ENCODE measurements at places on chromosomes 13 and 19.
A peak's percentile ranks its signal among the peaks of the same experiment; 100 is the strongest.

DNA sequence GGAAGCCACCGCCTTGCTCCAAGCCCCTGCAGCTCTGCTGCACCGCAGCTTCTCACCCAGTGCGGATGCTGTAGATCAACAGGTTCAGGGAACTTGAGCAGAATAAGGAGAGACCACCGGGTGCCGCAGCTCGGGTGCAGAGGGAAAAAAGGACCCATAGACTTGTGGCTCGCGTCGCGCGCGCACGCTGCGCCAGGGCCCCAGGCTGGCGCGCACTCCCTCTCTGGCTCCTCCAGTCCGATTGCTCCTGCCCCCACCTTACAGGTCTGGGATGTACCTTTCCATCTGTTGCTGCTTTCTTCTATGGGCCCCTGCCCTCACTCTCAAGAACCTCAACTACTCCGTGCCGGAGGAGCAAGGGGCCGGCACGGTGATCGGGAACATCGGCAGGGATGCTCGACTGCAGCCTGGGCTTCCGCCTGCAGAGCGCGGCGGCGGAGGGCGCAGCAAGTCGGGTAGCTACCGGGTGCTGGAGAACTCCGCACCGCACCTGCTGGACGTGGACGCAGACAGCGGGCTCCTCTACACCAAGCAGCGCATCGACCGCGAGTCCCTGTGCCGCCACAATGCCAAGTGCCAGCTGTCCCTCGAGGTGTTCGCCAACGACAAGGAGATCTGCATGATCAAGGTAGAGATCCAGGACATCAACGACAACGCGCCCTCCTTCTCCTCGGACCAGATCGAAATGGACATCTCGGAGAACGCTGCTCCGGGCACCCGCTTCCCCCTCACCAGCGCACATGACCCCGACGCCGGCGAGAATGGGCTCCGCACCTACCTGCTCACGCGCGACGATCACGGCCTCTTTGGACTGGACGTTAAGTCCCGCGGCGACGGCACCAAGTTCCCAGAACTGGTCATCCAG is 964 bp downstream of the PCDH17 start:
- DNase-seq: no peak

DNA sequence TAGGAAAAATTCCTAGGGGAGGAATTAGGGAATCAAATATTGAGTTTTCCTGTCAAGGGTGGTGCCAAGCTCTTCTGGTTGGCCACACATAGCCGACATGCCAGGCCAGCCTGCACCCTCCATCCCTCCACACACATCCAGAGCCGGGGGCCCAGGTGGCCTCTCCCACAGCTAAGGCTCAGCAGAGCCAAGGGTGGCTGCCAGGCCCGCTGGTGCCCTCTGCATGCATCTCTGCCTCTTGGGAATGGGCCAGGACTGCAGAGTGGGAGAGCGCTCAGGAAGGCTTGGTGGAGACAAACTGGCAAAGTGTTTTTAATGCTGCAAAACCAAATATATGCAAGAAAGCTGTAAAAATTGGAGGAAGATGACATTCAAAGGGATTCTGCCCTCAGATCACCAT is 42.7 kb upstream of the GAS6 start:
- no peak for DNase-seq

DNA sequence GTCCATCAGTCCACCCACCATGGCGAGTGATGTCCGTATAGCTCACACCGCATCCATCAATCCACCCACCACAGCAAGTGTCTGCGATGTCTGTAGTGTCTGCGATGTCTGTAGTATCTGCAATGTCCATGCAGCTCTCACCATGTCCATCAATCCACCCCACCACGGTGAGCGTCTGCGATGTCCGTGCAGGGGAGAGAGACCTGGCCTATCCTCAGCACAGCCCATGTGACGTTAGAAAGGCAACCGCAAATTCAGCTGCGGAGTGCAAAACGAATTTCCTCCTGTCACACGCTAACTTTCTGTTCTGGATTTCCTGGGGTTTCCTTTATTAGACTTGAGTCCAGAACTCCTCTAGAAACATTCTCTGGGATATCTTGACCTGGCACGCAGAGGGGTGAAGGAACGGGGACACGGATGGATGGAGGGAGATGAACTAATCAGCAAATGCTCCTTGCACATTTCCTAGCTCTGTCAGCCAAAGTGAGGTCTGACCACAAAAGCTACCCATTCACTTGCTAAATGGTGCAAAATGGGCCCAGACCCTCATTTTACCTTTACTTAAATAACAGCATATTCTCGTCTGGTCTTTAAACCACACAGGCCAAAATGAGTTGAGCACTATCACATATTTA is 18.3 kb downstream of the RASA3 start:
- DNase-seq: no peak

DNA sequence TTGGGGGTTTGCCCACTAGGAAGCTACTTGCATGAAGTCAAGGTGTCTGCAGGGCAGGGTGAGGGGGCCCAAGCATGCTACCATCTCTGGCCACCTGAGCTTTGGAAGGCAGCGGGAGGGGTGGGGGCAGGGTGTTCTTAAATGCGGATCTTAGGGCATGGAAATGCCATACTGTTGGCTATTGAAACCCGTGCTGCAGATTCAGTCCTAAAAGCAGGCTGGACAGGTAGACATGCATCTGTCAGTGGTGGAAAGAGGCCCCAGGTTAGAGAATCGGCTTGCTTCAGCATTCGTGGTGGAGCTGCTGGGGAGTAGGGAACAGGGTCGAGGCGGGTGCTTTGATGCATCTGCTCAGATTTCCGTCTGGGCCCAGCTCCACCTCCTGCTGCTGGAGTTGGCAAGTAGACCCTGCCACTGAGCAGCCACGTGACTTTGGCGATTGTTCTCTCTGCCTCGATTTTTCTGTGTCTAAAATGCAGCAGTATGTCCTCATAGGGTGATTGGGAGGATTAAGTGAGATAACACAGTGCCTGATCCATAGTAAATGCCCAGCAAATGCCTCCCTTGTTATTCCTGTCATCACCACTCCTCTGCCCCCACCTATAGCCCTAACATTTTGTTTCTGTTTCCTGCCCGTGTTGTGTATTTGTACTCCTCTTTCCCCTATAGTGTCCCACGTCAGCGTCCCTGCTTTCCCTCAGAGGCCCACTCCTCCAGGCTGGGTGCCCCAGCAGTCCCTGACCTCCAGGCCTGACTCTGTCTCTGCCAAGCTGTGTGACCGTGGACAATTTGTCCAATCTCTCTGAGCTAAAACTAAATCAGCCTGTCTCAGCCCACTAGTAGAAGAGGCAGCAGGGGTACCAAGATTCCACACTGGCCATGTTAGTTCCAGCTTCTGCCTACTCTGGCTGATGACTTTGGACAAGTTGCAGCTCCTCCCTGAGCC is 5.8 kb downstream of the PPP1R37 start:
- DNase-seq: no peak

DNA sequence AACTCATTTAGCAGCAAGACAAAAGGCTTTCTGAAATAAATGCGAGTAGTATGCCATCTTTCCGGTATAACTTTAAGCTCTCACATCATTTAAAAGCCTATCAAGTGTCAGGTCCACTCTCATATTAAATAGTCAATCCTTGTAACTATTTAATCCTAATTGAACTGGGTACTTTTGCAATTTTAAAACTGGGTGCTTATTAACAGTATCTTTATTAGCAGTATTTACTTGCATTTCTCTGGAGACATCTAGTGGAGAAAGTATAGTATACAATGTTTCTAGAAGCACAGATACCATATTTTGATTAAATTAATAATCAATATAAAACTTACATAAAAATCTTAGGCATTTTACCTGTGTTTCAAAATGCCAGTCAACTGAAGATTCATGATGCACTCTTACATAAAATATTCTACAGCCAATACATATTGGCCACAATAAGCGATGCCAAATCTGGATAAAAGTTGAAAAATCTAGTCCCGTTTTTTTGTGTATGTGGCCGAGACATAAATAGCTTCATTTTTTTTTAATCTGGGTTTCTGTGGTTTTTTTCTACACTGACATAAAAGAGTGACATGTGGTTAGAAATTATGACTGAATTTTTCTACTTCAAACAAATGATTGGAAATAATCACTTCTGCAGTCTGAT is 4.3 kb upstream of the POSTN start:
- DNase-seq: no peak

- DNase-seq: no peak
Measured at GRCh38 chr13:72469906-72470305, 257.5 kb downstream of the MZT1 start.

GRCh38 chr13:89115307-89115706 is 1444.1 kb downstream of the SLITRK5 start:
- DNase-seq: peak; percentile 30

DNA sequence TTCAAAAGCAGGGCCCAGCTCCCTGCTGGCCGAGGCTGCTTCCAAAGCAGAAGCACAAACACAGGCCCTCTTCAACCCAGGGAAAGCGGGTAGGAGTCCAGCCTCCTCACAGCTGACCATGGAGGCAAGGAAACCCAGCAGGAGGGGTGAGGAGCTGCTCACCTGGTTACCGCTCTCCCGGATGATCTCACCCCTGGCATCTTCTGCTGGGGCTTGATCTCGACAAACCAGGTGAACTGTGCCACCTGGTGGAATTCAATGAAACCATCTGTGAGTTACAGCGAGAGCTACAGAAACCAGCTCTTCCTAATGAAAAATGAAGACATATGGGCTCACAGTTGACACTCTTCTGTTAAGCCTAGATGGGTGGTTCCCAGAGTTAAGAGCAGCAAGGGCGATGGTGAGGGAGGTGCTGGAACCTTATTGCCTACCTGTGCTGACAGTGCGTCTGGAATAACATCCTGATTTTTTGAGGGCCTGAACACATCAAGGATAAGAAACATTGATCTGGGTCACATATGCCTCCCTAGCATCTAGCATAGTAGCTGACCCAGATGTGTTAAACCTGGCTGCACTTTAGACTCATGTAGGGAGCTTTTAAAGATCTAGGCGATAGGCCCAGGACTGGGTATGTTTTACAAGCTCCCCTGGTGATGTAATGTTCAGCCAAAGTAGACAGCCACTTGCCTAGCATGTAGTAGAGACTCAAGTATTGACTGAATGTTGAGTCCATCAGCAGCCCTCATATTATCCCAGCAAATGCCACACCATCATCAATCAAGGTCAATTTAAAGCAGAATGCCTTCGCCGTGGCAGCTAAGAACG is 6.1 kb downstream of the DHRS12 start:
- peak; percentile 96 for DNase-seq

DNA sequence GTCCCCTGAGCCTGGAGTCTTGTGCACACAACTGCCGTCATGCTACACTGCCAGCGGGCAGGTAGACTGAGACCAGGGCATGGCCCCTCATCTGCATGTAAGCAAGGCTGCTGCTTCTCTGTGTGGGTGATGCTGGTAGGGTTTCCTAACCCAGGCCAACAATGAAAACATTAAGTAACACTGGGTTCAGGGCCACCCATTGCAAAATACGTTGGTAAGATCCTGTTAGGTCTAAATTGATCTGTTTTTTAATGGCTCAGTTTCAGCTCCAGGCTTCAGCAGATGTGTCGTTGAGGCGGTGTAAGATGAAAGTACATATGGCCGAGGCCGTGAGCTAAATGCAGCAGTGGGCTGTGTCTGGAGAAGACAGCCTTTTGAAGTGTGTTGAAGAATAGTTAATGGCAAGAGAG is 383.4 kb downstream of the IRS2 start:
- DNase-seq: no peak

DNA sequence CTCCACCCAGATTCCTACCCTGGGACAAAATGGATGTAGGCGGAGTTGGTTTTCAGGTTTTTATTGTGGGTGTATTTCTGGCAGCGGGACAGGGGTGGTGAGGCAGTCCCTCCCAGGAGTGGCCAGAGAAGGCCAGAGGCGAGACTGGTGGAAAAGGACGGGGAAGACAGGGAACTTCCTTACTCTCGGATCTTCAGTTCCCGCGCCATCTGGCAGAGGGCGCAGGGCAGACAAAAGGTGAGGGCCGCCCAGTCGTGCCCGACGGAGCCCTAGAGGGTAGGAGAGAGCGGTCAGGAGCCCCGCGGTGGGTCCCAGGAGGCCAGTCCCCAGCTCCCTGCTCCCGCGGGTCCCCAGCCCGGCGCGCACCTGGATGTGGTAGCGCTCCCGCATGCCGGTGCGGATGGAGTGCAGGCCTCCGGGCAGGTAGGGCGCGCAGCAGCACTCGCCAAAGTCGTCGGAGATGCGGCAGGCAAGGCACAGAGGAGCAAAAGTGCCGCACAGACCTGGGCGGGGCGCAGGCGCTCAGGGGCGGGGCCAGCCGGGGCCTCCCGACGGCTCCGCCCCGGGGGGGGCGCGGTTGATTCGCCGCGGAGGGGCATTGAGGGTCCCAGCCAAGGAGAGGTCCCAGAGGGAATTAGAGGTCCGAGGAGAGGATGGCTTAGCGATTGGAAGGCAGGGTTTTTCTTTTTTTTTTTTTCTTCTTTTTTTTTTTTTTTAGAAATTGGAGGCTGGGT is 3.0 kb downstream of the CNFN start:
- peak; percentile 89 for DNase-seq

GRCh38 chr13:51978796-51979556 is 32.3 kb downstream of the ATP7B start:
- DNase-seq: no peak

- peak; percentile 32 for DNase-seq
Measured at GRCh38 chr13:42875475-42876269, 94.3 kb downstream of the FAM216B start.

GRCh38 chr19:23394511-23394910 is 760 bp downstream of the ZNF91 start:
- DNase-seq: peak; percentile 14

GRCh38 chr19:30783212-30783611 is 411.0 kb downstream of the ZNF536 start:
- DNase-seq: no peak

GRCh38 chr19:536031-536880 is 4.7 kb downstream of the CDC34 start:
- no peak for DNase-seq

DNA sequence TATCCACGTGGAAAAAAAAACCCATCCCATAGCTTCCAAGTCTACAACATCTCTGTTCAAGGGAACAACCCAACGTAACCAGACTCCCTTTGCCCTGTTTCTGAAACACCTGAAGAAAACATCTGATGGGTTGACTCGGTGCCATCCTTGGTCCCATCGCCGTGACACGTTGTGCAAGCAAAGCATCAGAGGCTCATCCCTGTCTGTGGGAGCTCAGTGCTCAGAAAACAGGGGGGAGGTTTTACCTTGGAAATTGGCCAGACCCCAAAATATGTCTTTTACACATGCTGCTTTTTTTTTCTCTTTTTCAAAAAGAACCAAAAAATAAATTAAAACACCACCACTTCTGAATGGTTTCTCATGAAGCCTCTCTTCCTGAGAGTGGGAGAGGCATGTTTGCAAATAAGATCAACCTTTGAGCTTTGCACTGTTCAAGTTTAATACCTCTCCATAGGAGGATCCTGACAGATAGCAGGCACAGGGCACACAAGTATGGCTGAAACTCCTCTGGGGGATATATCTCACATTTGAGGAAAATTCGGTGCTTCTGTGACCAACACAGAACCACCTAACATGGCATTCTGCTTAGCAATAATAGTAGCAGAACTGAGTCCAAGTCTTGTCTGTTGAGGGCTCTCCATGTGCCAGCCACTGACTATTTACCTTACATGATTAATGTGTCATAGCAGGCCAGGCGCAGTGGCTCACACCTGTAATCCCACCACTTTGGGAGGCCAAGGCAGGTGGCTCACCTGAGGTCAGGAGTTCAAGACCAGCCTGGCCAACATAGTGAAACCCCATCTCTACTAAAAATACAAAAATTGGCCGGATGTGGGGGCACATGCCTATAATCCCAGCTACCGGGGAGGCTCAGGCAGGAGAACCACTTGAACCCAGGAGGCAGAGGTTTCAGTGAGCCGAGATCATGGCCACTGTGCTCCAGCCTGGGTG is 7.0 kb upstream of the PVR start:
- DNase-seq: no peak

- peak; percentile 13 for DNase-seq
Measured at GRCh38 chr19:35040826-35041547, 534 bp upstream of the HPN start.

- no peak for DNase-seq
Measured at GRCh38 chr19:40908976-40909375, 26.9 kb upstream of the CYP2A7 start.

GRCh38 chr13:31138515-31138914 is 23.2 kb downstream of the HSPH1 start:
- no peak for DNase-seq

Data from NCI-H82 (cell line).